ENCODE measurements at places on chromosomes 2 and 18.
A peak's percentile ranks its signal among the peaks of the same experiment; 100 is the strongest.

DNA sequence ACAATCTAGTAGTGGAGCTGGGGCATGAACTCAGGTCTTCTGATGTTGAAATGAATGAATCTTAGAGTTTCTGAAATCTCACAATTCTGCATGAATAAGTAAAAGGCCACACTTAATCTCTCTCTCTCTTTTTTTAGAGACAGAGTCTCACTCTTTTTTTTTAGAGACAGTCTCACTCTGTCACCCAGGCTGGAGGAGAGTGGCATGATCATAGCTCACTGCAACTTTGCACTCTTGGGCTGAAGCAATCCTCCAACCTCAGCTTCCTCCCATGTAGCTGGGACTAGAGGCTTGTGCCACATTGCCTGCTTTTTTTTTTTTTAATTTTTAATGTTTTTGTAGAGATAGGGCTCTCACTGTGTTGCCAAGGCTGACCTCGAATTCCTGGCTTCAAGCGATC is 68.9 kb upstream of the THOC1 start:
- DNase-seq: no peak

GRCh38 chr2:23397478-23397877 is 12.5 kb downstream of the KLHL29 start:
- DNase-seq: no peak

- peak; percentile 83 for DNase-seq
Observed at GRCh38 chr2:191679818-191680600, 2.1 kb downstream of the NABP1 start.

DNA sequence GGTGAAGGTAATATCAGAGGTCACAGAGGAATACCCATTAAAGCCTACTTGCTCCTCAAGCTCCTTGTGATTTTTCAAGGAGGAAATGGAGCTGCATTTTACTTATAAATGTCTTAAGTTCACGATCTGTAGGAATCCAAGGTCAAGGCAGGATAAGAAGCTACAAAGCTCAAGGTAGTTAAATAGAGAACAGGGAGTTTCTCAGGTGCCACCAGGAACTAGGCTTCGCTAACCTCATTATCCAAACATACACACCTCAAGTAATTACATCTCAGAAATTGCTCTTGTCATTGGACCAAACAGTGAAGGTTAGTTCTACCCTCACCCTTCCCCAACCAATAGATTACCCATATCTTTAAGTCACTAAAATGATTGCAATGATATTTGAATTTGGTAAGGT is 317.4 kb upstream of the HNRNPA3 start:
- no peak for DNase-seq

DNA sequence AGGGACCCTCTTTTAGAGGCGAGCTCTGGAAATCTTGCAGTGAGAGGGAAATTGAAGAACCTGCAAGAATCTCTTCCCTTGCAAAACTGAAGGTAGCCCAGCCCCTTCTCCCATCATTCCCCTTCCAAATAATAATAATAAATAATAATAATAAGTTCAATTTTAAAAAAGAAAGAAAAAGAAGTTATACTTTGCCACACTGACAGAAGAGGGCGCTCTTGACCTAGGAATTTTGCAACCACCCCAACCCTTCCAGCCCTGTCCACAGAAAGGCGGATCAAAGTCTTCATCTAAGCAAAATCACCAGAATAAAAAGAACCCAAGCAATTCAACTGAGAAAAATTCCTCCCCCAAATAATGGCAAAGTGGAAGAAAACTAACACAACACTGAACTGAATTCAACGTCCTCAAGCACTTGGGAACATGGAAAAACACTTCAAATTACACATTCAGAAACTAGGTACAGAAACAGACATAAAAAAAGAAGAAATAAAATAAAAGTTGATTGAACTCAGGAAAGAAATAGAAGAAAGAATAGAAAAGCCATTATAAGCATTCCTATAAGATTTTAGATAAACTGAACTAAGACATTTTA is 98.9 kb upstream of the GLS start:
- DNase-seq: peak; percentile 58

DNA sequence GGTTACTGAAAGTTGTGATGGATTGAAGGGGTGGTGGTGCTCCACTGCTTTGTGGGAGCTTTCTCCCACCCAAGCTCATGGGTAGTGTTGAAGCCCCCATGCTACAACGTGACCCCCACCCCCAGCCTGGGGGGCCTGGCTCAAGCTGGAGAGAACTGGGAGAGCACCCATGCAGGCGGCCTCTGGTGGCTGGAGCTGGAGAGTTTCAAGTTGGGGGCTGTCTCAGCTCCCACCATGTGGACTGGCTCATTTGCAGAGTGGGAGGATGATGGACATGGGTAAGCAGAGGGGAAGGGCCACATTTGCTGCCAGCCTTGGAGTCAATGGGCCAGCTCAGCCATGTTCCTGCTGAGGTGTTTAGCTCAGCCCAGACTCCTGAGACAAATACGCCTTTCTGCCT is 62.8 kb downstream of the INPP4A start:
- no peak for DNase-seq

DNA sequence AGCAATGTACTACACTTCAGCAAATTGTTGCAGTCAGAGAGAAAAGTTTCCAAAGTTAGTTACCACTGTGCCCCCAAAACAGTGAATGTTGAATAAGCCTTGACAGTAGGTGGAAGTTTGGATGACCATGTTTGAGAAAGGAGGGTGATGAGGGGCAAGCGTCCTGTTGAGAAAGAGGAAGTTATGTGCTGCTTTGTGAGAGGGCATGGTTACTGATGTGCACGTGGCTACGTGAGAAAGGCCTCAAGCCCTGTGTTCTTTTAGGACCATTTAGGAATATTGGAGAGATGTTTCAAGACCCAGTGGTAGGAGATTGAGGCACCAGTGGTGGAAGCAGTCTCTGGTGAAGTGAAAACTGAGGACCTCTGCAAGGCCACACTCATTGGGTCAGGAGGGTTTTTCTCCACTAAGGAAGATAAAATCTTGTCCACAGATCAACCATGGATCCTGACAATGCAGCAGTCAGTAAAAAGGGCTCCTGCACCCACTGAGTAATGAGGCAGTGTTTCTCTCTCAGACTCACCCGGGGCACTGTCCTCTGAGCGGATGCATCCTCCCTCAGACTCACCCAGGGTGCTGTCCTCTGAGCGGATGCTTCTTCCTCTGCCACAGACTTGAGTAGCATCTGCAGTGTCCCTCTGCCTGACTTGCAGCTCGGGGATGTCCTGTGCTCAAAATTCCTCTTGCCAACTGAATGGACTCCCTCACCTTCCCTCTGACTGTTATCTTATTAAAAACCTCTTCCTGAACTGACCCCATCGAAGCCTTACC is 34.7 kb upstream of the ACTR3 start:
- DNase-seq: no peak

- DNase-seq: peak; percentile 72
Observed at GRCh38 chr18:36757081-36757480, 71.7 kb downstream of the TPGS2 start.

Data from fibroblast of skin of abdomen (primary cell).